ENCODE measurements at places on chromosomes 1 and 21. TPM values are rescaled to one million over a fixed set of nuclear protein-coding genes. Genes with fewer than 3 reads are reported as not detected.

The ANKRD35 gene
- total RNA-seq, result not detected

The LDLRAD1 gene
- total RNA-seq, result not detected

The NHLH1 gene
- total RNA-seq, result not detected

The KRTAP20-2 gene
- total RNA-seq, result not detected

The CD1D gene
- total RNA-seq, result 0.22 TPM

The TSSK3 gene
- total RNA-seq, result not detected

The AADACL4 gene
- total RNA-seq, result not detected

The CNIH3 gene
- total RNA-seq, result 2.3 TPM
